ENCODE measurements at places on chromosomes 4 and X.
A peak's percentile ranks its signal among the peaks of the same experiment; 100 is the strongest.

GRCh38 chrX:71989768-71990426 is 79.3 kb downstream of the NHSL2 start:
- DNase-seq = no peak

- no peak for DNase-seq
Measured at GRCh38 chrX:15405846-15406245, 21.6 kb upstream of the VEGFD start.

- DNase-seq = no peak
Measured at GRCh38 chr4:15455290-15455689, 14.4 kb upstream of the CC2D2A start.

DNA sequence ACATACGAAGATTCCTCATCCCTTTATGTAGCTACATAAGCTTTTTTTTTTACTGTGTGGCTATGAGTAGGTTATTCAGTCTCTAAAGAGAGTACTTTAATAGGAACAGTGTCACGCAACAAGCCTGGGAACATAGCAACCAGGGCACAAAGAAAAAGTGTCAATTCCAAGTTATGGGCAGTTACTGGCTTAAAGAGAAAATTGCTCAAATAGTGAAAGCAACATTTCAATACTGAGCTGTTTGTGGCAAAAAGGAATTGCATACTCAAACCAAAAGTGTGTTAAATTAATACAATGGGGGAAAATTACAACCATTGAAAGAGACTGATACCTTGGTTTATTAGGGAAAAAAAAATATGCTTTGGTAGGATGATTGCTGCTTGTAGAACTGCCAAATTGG is 41.2 kb upstream of the ENOX2 start:
- no peak for DNase-seq

GRCh38 chrX:39854772-39855747 is 242.7 kb downstream of the BCOR start:
- peak; percentile 76 for DNase-seq

GRCh38 chr4:48815483-48815882 is 15.4 kb upstream of the OCIAD1 start:
- DNase-seq = no peak

GRCh38 chr4:122512430-122512829 is 55.9 kb upstream of the IL2 start:
- no peak for DNase-seq

- DNase-seq = no peak
Measured at GRCh38 chr4:63505714-63506460, 903.4 kb downstream of the TECRL start.

DNA sequence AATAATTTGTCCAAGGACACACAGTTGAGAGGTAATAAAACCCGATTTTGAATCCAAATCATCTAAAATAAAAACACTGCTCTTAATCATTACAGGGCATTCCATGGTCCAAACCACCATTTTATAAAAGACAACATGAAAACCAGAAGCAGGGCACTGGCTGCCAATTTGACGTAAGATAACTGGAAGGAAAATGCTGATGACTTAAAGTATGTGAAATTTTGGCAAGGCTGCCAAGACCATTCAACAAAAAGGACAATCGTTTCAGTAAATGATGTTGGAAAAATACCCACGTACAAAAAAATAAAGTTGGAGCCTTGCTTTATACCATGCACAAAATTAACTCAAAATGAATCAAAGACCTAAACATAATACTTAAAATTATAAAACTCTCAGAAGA is 344.4 kb downstream of the RAPGEF2 start:
- DNase-seq = no peak

DNA sequence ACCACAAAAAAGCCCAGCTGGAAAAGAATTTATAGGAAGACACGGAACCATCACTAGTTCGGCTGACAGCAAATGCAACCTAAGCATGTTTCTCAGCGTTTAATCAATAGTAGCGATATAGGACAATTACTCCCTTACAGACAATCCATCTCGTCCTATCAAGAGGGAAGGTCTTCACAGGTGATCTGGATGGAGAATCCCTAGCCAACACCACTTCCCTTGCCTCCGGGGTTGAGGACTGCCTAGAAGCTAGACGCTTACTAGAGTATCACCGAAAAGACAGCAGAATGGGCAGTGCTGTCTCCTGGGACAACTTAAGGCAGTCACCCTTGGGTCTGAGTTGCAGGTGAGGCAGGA is 32.1 kb upstream of the MAML3 start:
- DNase-seq = no peak

DNA sequence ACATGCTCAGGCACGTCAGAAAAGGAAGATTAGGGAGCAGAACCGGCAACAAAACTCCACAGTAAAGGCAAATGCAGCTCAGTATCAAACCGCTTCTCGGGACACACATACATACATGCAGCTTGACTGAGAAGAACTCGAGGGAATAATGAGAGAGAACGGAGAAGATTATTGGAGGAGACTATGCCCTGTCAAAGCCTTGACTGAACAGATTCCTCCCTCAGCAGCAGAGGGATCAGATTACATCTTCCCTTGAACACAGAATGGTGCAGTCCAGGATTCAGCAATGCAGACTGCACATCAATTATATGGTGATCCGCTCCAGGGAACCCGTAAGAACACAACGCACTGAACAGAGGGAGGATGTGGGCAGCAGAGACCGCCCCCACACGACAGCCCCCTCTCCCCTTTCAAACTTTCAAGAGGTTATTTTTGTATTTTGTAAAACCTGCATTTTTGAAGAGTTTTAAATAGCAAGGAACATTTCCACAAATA is 183.2 kb downstream of the FBXW7 start:
- no peak for DNase-seq

DNA sequence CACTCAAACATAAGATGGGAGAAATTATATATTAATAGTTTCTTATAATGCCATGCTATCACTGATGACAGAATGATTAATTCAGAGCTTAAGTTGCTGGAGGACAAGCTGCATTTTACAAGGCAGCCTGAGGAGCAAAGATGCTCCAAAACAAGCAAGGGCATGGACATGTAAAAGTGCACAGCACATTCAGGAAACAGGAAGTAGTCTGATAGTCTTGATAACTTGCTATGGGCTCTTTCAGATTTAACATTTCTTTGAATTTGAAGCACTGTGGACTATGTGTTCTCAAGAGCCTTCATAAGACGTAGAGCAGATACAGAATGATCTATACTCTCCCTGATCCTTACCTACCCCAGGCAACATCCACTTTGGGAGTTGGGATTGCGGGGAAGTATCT is 50.0 kb downstream of the AMMECR1 start:
- DNase-seq = no peak

- DNase-seq = no peak
Measured at GRCh38 chr4:26787461-26788340, 72.9 kb upstream of the STIM2 start.

- DNase-seq = no peak
Measured at GRCh38 chrX:43643201-43643600, 12.9 kb upstream of the MAOA start.

GRCh38 chr4:165537028-165537648 is 158.3 kb downstream of the CPE start:
- no peak for DNase-seq

- no peak for DNase-seq
Measured at GRCh38 chrX:69255441-69256290, 90.4 kb upstream of the PJA1 start.

DNA sequence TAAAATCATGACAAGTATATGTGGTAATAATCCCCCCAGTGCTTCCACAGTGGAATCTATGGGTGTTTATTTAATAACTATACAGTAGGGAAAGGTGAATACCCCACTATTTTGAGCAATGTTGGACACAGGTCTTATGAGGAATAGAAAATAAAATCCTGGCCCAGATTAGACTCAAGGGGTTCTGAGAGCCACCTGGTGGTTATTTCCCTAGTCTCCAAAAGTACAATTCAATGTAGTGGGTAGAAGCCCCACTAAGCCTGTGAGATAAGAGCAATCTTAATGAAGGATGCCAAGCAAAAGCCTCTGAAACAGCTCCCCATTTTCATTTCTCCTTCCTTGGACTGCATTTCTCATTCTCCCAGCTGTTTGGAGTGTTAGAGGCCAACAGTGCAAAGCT is 328.2 kb upstream of the NR3C2 start:
- no peak for DNase-seq

DNA sequence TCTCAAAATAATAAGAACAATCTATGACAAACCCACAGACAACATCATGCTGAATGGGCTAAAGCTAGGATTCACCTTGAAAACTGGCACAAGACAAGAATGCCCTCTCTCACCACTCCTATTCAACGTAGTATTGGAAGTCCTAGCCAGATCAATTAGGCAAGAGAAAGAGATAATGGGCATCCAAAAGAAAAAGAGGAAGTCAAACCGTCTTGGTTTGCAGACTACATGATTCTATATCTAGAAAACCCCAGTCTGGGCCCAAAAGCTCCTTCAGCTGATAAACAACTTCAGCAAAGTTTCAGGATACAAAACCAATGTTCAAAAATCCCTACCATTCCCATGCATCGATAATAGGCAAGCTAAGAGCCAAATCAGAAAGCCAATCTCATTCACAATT is 59.0 kb downstream of the CHM start:
- no peak for DNase-seq

DNA sequence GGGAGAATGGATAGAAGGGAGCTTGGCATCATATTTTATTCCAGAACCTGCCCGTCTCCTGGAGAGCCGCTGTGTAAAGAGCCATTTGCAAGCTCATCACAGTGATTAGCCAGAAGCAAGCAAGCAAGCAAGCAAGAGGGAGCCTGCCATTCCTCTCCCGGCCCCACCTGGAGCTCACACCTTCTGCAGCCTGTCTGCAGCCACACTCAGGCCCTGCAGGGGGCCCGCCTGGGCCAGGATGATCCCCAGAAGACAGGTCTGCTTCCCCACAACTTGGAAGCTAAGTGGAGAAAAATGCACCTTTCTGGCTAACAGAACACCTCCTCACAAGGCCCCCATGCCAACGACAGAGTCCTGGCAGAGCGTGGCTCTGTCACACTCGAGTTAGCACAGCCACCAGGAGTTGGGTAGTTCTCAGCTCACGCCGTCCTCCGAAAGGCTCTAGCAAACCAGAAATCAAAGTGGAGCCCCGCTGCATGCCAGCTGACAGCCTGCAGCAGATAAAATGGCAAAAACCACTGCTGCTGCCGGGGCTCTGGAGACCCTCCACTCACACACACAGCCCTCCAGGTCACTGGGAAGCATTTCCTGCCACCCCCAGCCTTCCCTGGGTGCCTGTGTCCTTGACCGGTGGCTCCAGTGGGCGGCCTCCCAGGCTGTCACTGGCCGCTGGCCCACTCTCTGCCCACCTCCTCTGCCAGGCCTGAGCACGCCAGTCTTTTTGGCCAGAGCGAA is 54.9 kb downstream of the DCTD start:
- DNase-seq = no peak

DNA sequence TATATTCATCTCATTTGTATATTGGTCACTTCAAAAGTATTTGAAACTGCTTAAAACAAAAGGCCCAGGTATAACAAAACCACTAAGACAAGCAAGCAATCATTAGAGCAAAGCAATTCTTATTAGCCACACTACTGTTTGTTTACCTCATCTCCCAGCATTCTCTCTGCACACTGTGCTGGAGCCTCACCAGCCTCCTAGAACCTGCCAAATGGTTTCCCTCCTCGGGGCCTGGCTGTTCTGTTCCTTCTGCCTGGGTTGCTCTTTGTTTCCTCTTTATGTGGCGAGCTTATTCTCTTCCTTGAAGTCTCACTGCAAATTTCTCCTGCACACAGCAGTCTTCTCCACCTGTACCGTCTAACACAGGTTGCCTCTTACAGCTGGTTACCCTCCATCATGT is 67.5 kb upstream of the MND1 start:
- no peak for DNase-seq

DNA sequence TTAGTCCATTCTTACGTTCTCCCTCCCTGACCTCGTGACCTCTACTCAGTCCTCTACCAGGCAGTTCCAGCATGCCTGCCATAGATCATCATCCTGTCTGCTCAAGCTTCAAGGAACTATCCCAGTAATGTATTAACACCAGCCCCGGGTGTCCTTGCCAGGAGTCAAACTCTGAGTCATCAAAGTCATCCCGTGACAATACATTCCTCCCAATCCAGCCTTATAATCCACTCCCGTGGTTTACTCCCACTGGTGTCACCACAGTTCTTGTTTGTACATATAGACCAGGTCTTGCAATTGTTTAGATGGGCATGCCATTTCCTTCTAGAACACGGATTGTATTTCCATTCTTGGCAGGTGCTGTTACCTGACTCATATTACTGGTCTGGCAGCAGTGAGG is 68.7 kb upstream of the TAB3 start:
- DNase-seq = no peak

- DNase-seq = no peak
Measured at GRCh38 chr4:74583089-74583700, 138.3 kb downstream of the AREG start.

DNA sequence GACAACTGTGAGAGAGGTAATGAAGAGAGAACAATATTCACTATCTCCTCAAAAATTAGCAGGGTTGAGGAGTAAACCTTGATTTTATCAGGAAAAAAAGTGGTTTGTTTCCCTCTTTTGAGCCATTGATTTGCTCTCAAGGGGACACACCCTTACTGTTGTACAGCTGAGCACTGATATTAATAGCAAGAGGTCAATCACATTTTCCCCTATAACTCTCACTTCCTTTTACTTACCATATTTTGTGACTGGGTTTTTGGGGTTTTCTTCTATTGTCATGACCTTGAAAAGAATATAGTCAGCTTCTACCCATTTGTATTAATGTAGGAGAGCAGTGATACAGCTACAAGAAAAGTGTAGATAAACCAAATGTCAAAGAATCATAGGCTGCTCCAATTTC is 70.2 kb upstream of the LONRF3 start:
- peak; percentile 3 for DNase-seq

DNA sequence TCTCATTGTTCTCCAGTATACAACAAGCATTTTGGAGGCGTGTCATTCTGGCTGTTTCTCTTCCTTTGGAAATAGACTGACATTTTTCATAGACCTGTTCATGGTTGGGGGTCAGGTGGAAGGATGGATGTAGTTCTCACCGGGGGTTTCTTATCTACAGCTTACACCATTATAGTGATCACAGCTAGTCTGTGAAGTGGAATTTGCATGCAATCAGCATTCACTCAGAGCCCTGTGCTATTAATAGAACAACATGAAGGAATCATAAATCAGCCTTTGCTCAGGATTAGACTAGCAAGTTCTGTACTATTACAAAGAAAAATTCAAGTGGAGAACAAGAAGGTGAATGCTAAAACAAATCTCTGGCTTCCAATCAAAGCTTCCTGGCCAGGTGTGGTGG is 132.6 kb upstream of the PUDP start:
- DNase-seq = no peak

- DNase-seq = no peak
Measured at GRCh38 chrX:13581554-13581953, 12.2 kb downstream of the EGFL6 start.

- no peak for DNase-seq
Measured at GRCh38 chr4:177367336-177367735, 57.7 kb downstream of the NEIL3 start.

DNA sequence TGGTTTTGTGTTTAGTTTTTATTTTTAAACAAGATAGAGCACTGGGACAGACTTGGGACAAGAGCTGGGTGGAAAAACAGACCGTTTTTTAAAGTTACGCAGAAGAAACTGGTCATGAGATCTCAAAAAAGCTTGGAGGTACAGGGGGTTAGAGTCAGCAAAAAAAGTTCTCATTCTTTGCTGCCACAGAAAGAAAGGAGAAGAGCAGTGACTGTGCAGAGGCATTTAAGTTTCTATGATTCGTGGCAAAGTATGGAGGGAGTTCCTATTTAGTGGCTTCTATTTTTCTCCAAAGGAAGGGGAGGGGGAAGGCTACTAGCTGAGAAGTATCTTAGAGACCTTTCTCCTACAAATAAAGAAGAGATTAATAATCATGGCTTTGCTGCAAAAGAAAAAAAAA is 68.3 kb downstream of the MANBA start:
- no peak for DNase-seq
